Stomach (tissue), 19 donors: ENCODE measurements at places on chromosomes 3 and 15. TPM values are rescaled to one million over a fixed set of nuclear protein-coding genes. Genes with fewer than 3 reads are reported as not detected.

LDHAL6B gene
- not detected for total RNA-seq

UROC1 gene
- not detected for total RNA-seq

FANCD2OS gene
- not detected for total RNA-seq

PLA2G4B gene
- total RNA-seq = 22.6 TPM

GRCh38 chr3:100429187-100429716 is 27.9 kb downstream of the LNP1 start:
- DNase-seq = no peak

IRAK2 gene
- total RNA-seq = 1.5 TPM

DNAH12 gene
- total RNA-seq = not detected

- no peak for DNase-seq
These were observed 40.3 kb downstream of the UMPS start for GRCh38 chr3:124770336-124771082.

- no peak for DNase-seq
These were observed 6.0 kb upstream of the TSEN2 start for GRCh38 chr3:12478326-12478725.
